ENCODE measurements at places on chromosomes 4 and X.

DNA sequence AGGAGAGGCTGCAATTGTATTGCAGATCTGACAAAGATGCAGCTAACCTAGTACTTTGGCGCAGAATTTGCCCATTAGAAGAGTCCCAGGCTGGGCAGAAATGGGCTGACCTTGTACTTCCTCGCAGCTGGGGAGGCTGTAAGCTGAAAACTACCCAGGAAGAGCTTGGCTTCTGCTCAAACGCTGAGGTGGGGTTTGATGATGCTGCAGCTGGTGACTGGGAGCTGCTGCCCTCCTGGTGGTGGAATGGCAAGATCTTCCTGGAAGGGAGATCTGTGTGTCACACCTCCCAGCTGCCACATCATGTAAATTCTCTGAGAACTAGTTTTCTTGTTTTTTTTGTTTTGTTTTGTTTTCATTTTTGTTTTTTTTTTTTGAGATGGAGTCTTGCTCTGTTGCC, 17.4 kb downstream of the CCNG2 start:
- DNase-seq, result no peak

GRCh38 chr4:179195887-179196286, 1753.7 kb upstream of the AGA start:
- DNase-seq, result no peak

- DNase-seq, result peak; percentile 56
Observed at GRCh38 chrX:17788439-17788838, 51.1 kb downstream of the SCML1 start.

GRCh38 chr4:119100655-119101054, 35.0 kb upstream of the MYOZ2 start:
- no peak for DNase-seq

- DNase-seq, result no peak
Observed at GRCh38 chrX:130114141-130114588, 3.9 kb upstream of the ELF4 start.

- no peak for DNase-seq
Observed at GRCh38 chr4:35364321-35364870, 879.9 kb downstream of the ARAP2 start.

- DNase-seq, result no peak
Observed at GRCh38 chrX:101676571-101676970, 16.9 kb upstream of the ARMCX2 start.

GRCh38 chr4:70640192-70640591, 11.6 kb downstream of the ENAM start:
- no peak for DNase-seq
